ENCODE measurements at places on chromosomes 13 and 19.

DNA sequence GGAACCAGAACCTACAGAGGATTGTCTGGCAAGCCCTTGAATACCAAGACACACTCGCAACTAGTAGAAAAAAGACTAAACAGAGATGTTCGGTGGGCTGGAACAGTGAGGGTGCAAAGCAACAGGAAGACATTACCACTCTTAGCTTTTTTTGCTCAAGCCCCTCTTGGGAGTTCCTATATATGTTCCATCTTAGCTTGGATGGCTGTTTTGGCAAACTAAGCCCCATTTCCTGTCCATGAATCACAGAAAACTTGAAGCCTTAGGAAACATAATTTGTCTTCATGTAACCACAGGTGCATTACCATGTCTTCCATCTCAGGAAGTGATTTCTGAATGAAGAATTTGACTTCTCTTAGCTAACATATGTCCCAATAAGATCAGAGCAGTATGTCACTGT, 446.3 kb downstream of the OLFM4 start:
- no peak for DNase-seq

DNA sequence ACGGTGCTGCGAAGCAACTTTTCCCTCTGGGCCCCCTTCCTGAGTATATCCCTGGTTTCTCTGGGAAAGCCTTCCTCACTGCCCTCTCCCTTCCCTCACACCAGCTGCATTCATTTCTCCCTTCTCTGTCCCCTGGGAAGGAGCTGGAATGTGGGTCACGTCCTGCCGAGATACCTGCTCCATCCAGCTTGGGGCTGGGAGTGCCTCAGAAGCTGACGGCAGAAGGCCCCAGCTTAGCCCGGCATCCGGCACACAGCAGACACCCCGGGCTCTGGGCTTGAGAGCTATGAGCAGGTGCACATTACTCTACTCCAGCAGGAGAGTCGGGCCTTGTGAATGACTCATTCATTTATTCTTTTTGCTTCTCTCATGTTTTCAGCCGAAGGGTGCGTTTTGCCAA, 170.6 kb downstream of the TEX29 start:
- no peak for DNase-seq

GRCh38 chr19:3068071-3068470, 5.8 kb upstream of the TLE5 start:
- DNase-seq: no peak

DNA sequence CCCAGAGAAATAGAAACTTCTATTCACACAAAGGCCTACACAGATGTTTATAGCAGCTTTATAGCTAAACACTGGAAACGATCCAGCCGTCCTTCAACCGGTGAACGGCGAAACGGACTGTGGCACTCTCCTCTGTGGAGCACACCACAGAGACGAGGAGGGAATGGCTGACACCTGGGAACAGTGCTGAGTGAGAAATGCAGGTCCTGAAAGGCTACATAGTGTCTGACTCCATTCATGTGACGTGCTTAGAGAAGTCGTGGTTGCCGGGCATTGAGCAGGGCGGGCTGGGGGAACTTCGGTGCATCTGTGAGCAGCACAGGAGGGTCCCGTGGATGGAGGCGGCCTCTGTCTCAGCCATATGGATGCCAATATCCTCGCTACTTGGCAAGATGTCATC, 3.1 kb upstream of the GRK1 start:
- no peak for DNase-seq

- DNase-seq: peak; percentile 86
Measured at GRCh38 chr19:39411832-39412099, 703 bp upstream of the PLEKHG2 start.

GRCh38 chr13:31051999-31052398, 109.7 kb downstream of the HSPH1 start:
- no peak for DNase-seq

GRCh38 chr13:111503905-111504695, 183.7 kb downstream of the TEX29 start:
- no peak for DNase-seq

DNA sequence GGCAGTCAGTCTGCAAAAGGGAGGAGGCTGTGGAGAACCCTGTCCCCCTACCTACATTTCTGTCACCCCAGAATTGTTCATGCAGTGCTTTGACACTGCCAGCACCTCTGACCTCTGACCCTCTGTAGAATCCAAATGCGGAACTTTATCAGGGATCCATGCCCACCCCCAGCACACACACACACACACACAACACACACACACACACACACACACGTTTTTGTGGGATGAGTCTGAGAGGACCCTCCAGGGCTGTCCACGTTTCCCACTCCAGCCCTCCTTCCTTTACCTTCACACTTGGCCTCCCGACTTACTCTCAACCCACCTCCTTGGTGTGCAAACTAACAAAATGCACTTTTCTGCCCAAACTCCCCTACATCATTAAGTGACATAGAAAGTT, 42.3 kb upstream of the TSHZ3 start:
- DNase-seq: no peak

DNA sequence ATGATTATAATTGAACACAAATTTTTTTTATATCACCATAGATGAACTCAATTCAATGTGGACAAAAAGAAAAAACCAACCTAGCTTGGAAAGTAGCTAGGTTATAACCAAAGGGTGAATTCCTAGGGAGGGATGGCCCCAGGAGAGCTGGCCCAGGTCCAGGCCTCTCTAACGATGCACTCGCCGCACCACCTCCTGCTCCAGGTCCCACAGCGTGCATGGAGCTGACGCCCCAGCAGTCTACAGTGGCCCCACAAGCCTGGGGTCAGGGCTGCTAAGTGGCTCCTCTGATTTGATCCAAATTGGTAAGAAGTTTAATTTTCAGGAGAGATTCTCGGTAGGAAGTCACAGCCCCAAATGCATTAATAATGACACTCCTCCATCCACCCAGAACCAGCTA, 48.8 kb downstream of the TSHZ3 start:
- no peak for DNase-seq

- peak; percentile 79 for DNase-seq
Measured at GRCh38 chr19:19459707-19460251, 54.3 kb downstream of the GATAD2A start.

DNA sequence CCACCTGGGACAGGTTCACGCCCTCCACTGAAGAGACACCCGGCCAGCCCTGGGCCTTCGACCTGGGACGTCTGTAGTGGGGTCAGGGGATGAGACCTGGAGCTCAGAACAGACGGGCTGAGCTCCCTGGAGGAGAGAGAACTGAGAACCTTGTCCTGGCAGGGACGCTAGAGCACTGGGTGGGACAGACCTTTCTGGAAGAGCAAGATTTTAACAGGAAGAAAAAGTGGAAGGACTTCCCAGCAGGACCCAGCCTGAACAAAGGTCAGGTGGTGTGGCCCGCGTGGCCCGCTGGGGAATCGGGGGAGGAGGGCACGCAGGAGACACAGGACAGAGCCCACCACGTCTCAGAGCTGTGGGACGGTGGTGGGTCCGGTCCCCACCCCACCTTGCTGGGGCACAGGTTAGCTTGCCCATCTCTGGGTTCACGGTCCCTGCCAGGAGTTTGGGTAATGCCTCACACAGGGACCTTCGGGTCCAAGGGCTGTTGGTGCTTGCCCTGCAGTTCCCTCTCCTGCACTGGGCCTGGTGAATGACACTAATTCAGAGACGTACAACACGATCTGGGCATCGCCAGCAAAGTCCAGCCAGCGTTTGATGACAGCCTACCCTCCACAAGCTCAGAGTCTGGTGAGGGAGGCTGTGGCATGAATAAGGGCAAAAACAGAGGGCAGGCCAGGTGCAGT, 1.2 kb upstream of the EFNA2 start:
- no peak for DNase-seq

GRCh38 chr13:43273362-43273761, 250.0 kb downstream of the DNAJC15 start:
- peak; percentile 16 for DNase-seq

DNA sequence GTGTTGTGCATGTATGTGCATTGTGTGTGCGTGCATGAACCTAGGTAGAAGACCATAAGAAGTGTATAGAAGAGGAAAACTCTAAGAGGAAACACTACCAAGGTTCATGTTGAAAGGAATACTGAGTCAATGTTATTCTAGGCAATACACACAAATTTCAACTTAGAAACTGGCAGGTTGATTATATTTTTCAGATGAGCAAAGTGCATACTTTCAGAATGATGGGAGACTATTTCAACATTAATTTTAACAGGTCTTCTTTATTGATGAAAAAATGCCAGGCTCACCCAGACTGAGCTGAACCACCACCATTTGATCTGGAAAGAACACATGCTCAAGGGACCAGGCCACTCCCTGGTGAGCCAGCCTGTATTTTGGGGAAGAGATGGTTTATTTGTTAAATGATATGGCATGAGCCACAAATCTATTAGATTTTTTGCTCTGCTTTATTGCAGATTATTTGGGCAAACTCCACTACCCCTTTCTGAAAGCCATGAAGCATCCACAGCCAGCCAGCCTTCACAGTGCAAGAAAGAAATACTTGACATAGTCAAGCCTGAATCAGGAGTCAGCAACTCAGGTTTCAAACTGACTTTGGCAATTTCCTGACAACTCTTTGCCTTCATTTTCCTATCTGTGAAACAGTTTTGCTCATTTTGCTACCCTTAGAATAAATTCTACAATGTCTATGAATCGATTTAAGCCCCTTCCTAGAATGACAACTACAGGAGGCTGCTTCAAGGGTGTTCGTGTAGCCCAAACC, 368.9 kb downstream of the COG6 start:
- DNase-seq: no peak

Data from PC-3 (cell line).